Stimulated activated CD8-positive, alpha-beta memory T cell treated with anti-CD3 and anti-CD28 coated beads, Interleukin-7, amount 100 ng/mL, for 1 hour (primary cell): ENCODE measurements at places on chromosomes 12 and 14.
A peak's percentile ranks its signal among the peaks of the same experiment; 100 is the strongest.

DNA sequence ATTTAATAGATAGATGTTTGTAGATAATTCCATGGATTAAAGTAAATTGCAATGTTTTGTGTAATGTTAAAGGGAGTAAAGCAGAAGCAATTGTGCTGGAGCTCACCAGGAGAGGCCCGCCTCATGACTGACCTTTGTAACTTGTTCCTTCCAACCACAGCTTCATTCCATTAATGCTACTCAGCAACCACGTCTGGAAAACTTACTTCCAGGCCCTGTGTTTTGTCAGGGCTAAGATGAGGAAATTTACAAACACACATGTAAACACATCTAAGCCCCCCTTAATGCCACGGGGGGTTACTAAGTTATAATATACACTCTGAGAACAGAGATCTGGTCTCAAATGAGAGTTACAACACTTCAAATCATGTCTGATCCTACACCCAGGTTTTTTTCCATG, 12.4 kb downstream of the LUM start:
- no peak for DNase-seq

- no peak for DNase-seq
These were observed 14.6 kb downstream of the CCDC88C start for GRCh38 chr14:91402771-91403600.

- no peak for DNase-seq
These were observed 174.8 kb downstream of the ADGRD1 start for GRCh38 chr12:131128556-131128955.

GRCh38 chr14:30283822-30284446, 275.0 kb upstream of the G2E3 start:
- DNase-seq = no peak

GRCh38 chr12:101764051-101764792, 25.0 kb upstream of the SYCP3 start:
- no peak for DNase-seq

DNA sequence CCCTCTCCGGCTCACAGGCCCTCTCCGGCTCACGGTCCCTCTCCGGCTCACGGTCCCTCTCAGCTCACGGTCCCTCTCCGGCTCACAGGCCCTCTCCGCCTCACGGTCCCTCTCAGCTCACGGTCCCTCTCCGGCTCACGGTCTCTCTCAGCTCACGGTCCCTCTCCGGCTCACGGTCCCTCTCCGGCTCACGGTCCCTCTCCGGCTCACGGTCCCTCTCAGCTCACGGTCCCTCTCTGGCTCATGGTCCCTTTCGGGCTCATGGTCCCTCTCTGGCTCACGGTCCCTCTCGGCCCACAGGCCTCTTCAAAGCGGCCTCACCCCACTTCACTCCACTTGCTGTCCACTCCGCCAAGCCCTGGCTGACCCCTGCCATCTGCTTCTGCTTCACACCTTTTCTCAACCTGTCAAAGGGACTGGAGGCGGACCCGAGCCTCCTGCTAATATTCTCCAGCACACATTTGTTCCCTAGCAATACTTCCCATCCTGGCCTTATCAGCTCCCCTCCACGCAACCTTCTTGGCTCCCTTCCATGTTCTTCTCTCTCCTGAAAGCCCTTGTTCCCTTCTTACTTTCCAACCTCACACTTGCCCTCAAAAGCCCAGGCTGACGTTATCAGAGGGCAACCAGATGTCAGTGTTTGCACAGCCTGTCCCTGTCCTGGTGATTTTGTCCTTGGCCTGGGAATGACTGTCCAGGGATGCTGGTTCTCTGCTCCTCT, 176.7 kb downstream of the CALM1 start:
- no peak for DNase-seq

DNA sequence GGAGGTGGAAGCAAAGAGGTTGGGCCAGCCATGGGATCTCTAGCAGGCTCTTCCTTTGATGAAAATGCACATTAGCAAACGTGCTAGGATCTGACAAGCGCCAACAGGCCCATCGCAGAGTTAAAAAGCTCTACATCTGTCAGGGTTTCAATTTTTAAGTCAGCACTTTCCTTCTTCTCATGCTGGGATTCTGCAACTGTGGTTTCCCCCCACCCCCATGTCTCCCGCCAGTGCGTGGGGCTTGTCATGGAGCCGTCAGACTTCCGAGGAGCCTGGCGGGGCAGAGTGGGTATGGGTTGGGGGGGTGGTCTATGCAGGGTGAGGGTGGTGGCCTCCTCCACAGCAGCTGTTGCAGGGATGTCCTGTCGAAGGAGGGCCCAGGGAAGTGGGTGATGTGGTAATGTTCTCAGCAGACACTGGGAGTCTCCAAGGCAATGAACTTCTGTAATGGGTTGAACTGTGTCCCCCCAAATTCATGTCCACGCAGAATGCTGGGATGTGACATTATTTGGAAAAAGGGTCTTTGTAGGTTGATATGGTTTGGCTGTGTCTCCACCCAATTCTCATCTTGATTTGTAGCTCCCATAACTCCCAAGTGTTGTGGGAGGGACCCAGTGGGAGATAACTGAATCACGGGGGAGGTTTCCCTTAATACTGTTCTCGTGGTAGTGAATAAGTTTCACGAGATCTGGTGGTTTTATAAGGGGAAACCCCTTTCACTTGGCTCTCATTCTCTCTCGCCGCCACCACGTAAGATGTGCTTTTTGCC, 115.2 kb upstream of the MAP1LC3B2 start:
- DNase-seq = no peak

- DNase-seq = no peak
These were observed 262.9 kb downstream of the TMEM117 start for GRCh38 chr12:44098786-44099185.

GRCh38 chr12:87274594-87275245, 754.5 kb downstream of the C12orf50 start:
- no peak for DNase-seq

- DNase-seq = no peak
These were observed 65.0 kb downstream of the SERPINA3 start for GRCh38 chr14:94677213-94677612.

- DNase-seq = no peak
These were observed 69.7 kb downstream of the ARF6 start for GRCh38 chr14:49962621-49963020.

DNA sequence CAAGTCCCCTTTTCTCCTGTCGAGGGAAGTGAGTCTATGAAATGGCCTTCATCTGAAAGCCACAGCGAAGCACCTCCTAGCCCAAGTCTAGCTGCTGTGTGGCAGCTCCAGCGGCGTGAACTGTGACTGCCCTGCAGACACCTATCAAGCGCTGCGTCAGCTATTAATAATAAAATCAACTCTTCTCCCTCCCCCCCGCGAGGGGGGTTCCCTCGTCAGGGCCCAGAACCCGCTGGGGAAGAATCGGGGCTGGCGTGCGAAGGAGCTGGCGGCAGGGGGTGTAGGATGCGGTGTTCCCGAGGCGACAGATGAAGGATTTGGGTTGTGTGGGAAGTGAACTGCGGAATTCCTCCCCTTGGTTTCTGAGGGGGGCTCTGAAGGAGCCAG, 662 bp upstream of the ATP2A2 start:
- DNase-seq = peak; percentile 32

- no peak for DNase-seq
These were observed 289.8 kb upstream of the RTL1 start for GRCh38 chr14:101193106-101193844.

DNA sequence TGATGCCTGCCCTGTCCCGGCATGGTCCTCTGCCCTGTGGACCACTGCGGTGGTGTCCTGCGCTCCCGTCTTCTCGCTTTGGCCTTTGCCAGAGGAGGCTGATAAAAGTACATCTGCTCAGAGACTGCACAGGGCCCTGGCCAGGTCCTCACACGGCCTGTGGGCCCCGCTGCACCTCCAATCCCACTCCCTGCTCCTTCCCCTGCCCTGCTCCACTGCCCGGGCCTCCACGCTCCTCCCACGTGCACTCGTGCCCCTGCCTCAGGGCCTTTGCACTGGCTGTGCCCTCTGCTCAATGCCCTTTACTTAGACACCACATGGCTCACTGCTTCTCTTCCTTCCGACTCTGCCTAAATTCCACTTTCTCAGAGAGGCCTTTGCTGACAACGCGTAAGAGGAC, 49.3 kb upstream of the BEGAIN start:
- no peak for DNase-seq
